ENCODE measurements at places on chromosomes 5 and 9.

- no peak for DNase-seq
Observed at GRCh38 chr9:106913276-106913675, 50.3 kb downstream of the ZNF462 start.

- no peak for DNase-seq
Observed at GRCh38 chr5:86403190-86403589, 214.6 kb upstream of the COX7C start.

DNA sequence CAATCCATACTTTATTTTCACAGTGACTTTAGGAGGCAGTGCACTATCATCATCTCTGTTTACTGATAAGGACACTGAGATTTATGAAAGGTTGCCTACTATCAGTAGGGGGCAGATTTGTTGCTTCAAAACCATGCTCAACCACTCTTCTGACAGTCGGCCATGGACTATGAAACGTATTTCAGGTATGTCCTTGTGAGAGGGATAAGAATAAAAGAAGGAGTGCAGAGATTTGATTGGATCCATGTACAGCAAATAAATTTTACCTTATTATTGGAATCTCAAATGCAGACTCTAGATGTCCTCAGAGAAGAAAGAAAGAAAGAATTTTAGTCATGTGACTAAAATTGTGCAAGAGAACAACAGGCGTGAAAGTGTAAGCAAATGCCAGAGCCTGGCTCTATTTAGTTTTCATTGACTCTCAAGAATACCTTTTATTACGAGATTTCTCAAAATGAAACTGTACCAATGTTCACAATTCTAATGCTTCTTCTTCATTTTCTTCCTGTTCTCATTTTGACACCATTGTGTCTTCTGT lies 296.6 kb upstream of the RASA1 start:
- peak; percentile 11 for DNase-seq

DNA sequence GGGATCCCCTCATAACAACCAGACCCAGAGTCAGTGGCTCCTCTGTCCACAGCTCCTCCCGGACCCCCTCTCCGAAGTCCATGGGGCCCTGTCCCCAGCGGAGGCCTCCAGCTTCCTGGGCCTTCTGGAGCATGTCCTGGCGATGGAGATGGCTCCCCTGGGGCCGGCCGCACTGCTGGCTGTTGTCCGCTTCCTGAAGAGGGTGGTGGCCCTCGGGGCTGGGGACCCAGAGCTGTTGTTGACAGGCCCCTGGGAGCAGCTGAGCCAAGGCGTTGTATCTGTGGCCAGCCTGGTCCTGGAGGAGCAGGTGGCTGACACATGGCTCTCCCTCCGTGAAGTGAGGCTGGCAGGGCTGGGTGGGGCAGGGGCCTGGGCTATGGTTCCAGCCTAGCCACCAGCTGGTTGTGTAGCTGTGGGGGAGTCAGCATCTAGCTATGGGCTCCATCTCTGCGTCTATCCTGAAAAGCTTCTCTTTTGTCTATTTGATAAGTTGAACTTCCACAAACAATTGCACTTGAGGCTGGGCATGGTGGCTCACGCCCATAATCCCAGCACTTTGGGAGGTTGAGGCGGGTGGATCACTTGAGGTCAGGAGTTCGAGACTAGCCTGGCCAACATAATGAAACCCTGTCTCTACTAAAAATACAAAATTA lies 4.7 kb downstream of the ADGRD2 start:
- no peak for DNase-seq

- no peak for DNase-seq
Observed at GRCh38 chr5:79590396-79590999, 21.7 kb upstream of the TENT2 start.

- no peak for DNase-seq
Observed at GRCh38 chr9:132744881-132745755, 74.9 kb downstream of the GTF3C4 start.

- no peak for DNase-seq
Observed at GRCh38 chr9:70076678-70077077, 33.0 kb downstream of the MAMDC2 start.

DNA sequence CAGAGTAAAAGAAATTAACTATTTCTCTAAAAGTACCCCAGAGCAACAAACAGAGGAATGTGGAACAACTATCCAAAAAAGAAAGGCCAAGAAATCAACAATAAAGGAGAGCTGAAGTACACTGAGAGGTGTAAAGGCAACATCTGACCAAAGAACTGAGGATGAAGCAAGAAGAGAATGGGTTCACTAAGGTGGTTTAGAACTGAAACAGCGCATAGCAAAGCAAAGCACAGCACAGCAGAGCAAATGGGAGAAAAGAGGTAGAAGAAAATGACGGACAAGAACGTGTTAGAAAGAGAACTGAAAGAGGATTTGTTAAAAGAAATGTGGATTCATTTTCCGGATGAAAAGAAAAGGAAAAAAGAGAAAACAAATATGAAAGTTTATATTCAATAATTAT lies 25.8 kb downstream of the RFX3 start:
- no peak for DNase-seq

DNA sequence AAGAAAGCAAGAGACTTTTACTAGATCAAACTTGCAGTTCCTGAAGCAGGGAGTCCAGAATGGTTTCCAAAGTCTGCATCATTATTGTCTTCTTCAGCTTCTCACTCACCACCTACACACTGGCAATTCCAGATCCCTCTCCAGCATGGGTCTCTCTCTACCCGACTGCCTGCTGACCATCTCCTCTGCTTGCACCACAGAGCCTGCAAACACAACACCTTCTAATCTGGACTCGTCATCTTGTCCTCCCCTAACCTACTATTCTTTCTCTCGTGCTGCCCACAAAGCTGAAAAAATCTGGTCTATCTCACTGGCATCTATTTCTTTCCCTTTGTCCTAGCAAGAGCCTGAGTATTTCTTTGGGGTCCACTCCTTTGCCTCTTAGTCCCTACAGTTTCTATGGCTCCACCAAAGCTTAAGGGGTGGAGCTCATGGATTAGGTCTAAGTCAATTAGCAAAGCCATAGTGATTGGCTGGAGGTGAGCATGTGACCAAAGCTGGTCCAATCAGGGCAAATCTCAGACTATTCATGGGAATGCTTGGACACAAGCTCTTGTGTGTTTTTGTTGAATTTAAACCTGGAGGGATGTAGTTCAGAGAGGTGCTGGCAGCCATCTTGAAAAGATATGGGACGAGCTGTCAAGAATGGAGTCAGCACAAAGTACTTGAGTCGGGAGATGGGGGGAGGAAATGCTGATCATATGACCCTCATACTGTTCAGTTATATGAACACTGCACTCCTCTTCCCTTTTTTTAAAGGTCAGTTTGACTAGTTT lies 63.5 kb downstream of the GALNT12 start:
- DNase-seq, result no peak

- no peak for DNase-seq
Observed at GRCh38 chr5:97037819-97038218, 101.9 kb downstream of the LNPEP start.

Data from fibroblast of skin of back (primary cell).